Hypothalamus (tissue), 51 donors: ENCODE measurements at places on chromosomes 1 and 21.

DNA sequence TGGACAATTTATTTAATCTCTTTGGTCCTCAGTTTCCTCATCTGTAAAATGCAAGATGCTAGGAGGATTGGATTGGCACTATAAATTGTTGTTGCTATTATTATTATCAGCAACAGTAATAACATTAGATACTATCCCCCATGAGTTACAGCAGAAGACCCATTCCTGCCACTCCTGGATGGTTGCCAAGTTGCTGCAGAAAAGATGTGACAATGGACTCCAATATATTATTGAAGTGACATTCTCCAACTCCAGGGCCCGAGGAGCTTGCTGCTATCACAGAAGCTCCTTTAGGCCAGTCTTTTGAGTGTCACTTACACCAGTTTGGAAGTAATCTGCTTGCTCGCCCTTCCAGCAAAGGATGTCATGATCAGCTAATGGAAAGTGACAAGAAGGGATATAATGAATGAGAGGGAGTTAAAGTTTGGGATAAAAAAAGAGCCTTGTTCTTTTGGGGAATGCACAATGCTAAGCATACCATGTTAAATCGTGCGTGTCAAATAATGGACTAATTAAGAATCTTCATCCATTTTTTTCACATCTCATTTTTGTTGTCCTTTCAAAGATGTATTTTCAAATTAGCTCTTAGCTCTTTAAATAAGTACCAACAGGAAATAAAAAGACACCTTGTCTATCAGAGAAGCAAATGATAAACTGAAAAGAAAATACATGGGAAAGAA lies 19.5 kb upstream of the PROX1 start:
- no peak for DNase-seq

DNA sequence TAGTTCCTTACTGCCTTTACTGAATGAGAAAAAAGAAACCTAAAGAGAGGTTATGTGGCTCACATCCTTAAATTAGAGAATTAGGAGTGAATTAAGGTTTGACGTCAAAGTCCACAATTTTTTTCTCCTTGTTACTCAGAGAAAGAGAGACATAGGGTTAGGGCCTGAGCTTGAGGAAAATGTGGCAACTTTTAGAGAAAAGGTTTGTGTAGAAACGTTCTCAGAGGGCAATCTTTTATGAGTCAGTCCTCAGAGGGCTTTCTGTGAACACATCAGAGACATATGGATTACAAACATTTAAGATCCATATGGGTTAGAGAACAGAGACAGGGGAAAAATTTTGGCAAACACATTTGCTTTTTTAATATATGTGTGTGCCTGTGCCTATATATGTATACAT lies 242.8 kb downstream of the TGFB2 start:
- DNase-seq: no peak

DNA sequence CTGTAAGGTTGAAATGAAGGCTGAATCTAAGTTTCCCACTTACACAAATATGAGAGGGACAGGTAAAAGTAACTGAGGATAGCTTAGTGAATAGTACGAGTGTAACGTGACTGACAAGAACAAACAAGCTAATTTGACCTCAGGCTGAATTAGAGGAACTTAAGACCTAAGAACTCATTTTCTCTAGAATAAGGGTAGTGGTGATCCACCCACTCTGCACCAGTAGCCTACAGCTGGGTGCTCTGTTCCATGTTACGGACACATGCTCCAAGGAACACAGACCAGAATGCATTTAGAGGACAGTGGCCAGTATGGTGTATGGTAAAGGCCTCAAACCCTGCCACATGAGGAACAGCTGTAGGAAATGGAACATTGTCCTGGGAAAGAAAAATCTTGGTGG lies 14.9 kb upstream of the TMEM9 start:
- DNase-seq: no peak

DNA sequence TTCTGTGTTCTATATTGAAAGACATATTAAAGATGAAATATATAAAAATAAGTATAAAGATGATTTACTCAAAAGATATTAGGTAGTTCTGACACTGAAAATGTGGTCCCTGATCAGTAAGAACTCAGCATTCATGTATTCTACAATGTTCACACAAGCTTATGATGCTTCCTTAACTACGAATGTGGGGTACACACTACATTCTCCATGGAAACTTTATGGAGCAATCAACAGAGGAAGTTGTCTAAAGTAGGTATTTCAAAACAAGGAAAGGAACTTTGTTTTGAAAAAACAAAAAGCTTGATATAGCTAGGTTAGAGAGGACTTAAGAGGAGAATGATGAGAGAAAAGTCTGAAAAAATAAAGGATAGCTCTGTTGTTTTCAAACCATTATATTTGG lies 119.7 kb upstream of the RGS18 start:
- DNase-seq: no peak

DNA sequence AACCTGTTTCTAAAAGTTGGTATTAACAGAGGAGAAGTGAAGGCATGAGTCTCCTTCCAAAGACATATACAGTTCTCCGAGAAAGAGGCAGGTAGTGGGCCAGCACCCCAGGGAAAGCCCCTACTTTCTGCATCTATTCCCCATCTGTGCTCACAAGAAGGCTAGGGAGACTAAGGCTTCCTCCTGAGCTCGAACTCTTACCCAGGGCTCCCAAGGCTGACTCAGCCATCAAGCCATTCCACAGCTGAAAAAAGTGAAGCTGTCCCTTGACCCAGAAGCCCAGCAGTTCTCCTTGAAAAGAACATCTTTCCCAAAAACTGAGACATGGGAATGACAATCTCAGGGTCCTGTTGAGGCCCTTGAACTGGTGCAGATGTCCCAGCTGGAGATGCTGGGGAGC lies 1.9 kb upstream of the PADI3 start:
- no peak for DNase-seq

- DNase-seq: no peak
These were observed 29.4 kb upstream of the EIF4G3 start for GRCh38 chr1:21206117-21206516.

- no peak for DNase-seq
These were observed 6.1 kb upstream of the PHLDA3 start for GRCh38 chr1:201475130-201475529.

DNA sequence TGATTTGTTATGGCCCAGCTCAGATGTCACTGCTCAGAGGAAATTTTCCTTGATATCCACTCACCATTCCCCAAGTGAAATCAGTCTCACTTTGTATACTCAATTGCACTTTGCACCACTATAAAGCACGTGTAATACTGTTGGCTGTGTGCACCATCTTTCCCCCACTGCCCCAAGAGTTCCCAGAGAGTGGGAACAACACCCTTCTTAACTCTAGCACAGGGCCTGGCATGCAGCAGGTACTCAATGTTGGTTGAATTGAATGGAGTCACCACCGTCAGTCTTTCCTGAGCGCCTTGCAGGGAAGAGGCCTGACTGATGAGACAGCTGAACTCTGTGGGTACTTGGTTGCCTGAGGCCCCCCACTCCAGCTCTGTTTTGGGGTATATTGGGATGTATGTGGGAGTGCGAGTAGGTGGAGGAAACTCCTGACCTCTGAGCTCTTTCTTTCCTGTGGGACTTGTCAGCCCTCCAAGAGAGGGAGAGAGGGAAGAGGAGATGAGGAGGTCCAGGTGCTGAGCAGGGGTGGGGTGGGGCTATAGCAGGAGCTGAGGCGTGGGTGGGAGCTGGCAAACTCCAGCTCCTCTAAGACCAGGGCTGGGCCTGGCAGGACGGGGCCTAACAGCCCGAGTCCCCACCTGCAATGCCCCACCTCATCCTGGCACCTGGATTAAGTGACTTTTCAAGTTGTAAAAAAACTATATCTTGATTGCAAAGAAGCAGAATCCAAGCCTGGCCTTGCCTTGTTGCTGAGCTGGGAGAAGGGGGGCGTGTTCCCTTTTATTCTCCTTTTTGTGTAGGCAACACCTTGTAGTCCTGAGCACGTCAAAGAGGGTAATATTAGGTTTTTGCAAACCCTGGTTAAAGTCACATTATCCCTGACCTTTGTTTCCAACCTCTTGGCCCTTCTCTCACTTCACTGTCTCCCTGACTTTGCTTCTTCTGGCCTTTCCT lies 19.4 kb upstream of the WASF2 start:
- DNase-seq: no peak

DNA sequence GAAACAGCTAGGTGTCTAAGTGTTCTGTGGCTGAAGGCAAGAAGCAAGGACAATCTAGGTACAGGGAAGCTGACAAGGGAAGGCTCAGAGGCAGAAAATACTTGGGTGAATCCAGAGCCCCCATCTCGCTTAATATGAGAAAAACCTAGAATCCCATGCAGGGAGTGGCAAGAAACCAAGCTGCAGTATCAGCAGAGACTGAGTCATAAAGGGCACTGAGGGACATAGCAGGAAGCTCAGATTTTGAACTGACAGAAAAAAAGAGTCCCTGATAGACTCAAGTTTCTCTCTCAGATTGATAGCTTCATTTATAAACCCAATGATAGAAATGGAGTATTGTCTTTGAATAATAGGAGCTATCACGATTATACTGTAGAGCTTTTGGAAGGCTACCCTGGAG lies 77.3 kb upstream of the KCNJ15 start:
- no peak for DNase-seq

DNA sequence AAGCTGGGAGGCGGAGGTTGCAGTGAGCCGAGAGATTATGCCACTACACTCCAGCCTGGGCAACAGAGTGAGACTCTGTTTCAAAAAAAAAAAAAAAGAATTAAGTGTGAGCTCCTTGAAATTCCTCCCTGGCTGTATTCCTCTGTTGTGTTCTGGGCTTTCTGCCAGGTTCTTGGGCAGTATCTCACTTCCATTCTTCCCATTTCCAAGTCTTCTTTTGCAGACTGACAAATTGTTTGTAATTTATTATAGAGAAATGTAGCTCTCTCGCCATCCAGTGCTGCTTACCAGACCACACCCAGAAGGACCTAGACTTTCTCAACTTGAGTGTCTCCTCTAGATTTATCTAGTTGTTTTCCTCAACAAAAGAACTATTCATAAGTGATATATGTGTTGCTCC lies 105.0 kb upstream of the ADGRL2 start:
- DNase-seq: no peak

DNA sequence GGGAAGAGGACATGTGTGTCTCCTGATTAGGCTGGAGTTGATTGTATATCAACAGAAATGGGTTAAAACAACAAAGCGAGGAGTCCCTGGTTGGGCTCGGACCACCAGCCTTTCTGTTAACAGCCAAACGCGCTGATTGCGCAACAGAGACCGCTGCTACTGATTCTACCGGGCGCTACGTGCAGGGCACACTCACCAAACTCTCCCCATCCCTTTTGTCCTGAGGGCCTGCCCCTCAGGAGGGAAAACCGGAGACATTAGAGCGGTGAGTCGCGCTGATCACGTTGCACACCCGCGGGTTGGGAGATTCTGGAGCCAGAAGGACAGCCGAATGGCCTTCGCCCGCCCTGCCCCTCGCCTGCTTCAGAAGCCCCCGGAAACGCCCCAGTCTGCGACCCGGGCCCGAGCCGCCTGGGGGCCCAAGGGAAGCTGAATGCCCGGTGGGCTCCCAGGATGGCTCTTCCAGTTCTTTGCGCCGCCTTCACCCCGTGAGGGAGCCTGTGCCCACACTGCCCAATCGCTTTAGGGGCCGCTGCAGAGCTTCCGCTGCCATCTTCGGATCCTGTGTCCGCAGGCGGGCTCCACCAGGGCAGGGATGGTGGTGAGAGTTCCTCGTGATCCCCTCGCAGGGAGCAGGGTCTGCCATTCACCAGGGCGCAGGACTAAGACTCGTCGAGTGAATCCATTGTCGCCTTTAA lies 165.4 kb upstream of the NBPF11 start:
- no peak for DNase-seq

DNA sequence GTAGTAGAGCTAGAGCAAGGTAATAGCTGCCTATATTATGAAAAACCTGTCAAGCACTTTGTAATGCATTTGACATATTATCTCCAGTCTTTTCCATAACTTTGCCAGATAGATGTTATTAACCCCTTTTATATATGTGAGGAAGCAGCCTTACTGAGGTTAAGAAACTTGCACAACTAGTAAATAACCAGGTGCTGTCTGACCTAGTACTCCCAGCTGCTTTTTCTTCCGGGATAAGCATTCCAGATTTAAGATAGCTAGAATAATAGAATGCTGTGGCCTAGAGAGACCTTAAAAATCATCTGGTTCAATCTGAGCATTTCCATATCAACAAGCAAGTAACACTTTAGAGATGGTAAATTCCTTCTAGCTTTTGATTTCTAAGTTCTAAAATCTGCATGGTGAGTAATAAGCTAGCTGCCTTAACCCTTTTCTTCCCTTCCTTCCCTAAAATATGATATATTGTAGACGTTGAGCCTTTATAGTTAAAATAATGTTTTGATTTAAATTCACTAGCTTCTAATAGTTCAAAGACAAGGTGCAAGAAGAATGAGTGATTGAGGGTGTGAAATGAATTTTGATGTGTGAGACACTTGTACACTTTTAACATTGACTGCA lies 1.8 kb downstream of the SH3GLB1 start:
- no peak for DNase-seq

GRCh38 chr1:229298887-229299503 lies 28.1 kb downstream of the RAB4A start:
- DNase-seq: no peak

DNA sequence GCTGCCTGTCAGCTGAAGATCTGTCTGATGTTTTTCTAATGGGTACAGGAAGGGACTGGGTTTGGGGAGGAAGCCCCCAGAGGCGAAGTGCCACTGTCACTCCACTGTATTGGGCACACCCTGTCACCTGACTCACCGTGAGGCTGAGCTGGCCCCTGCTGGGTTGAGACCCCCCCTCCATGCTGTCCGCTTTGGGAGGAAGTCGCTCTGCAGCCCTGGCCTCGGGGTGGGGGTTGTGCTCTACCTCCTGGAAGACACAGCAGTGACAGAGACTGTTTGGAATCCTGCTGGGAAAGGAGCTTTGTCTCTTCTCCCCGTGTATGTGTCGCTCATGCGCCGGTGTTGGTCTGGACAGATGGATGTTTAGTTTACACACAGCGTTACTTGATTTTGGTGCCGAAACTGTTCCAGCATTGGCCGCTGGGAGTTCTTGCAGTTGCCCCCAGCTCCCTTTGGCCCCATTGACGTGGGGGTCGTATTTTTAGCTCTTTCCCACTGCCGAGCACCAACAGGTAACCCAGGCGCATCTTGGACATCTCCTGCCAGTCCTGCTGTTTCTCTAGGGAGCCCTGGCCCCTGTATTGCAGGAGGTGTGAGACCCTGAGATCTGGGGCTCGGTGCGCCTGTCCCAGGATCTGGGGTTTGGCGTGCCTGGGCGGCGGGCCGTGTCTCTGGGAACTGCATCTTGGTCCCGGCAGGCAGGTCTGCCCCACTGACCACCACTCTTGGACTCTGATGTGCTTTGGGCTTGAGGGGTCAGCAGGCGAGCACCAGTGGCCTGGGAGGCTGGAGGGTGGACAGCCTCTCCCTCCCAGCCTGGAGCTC lies 30.3 kb downstream of the SLX9 start:
- DNase-seq: no peak

- no peak for DNase-seq
These were observed 1.1 kb downstream of the UBE2Q1 start for GRCh38 chr1:154557248-154557938.
